Tongue (tissue), 3 donors: ENCODE measurements at places on chromosomes 12 and 14.

DNA sequence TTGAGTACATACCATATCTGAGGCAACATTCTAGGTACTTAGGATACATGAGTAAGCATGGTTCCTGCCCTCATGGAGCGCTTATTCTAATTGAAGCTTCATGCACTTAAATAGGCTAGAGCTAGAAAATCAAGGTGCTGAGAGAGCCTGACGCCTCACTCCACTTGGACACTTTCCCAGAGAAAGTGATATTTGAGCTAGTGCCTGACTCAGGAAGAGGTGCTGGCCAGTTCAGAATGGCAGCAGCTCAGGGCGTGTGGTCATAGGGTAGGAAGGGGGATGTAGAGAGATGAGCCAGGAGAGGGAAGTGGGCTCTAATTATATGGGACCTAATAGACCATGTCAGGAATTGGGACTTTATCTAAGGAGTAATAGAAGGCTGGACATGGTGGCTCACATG is 33.3 kb downstream of the TULP3 start:
- DNase-seq, result no peak

GRCh38 chr12:89568484-89568883 is 42.6 kb upstream of the POC1B start:
- no peak for DNase-seq

GRCh38 chr14:56963381-56963780 is 153.1 kb upstream of the OTX2 start:
- peak; percentile 16 for DNase-seq

- DNase-seq, result no peak
Observed at GRCh38 chr14:92510972-92511371, 2.6 kb upstream of the RIN3 start.

- no peak for DNase-seq
Observed at GRCh38 chr12:6494968-6495367, 1.1 kb downstream of the NCAPD2 start.

DNA sequence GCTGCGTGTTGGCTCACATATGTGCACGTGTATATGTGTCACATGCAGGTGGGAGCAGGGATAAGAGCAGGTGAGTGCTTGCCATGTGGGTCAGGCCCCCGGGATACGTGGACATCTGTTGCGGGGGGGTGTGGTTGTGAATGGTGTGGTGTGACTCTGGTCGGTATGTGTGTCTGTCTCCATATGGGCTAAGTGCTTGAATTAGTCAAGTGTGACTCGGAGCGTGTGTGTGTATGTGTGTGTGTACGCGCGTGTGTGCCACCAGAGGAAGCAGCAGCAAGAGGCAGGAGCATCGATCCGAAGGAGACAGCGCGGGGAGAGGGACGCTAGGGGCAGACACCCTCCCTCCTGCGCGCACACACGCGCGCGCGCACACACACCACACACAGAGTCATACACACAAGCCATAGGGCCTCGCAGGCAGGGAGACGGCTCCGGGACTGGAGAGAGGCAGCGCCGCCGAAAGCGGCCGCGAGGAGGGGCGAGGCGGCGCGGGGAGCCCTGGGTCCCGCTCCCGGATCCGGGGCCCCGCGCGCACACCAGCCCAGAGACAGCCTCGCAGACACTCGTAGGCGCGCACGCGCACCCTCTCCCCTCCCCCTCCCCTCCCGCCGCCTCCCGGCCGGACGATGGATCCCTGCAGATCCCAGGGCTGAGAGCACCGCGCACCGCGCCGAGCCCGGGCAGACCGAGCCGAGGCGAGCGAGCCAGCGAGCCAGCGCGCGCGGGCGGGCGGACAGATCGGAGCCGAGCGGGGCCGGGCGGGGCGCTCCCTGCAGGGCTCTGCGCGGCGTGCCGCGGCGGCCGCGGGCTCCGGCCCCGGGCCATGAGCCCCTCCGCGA is at the start of gene ASIC1:
TSS of gene ASIC1 (plus strand) at position 597 of the 842 bp plus-strand sequence. CDS start 1,171 bp downstream, outside the sequence.
- DNase-seq, result peak; percentile 81

DNA sequence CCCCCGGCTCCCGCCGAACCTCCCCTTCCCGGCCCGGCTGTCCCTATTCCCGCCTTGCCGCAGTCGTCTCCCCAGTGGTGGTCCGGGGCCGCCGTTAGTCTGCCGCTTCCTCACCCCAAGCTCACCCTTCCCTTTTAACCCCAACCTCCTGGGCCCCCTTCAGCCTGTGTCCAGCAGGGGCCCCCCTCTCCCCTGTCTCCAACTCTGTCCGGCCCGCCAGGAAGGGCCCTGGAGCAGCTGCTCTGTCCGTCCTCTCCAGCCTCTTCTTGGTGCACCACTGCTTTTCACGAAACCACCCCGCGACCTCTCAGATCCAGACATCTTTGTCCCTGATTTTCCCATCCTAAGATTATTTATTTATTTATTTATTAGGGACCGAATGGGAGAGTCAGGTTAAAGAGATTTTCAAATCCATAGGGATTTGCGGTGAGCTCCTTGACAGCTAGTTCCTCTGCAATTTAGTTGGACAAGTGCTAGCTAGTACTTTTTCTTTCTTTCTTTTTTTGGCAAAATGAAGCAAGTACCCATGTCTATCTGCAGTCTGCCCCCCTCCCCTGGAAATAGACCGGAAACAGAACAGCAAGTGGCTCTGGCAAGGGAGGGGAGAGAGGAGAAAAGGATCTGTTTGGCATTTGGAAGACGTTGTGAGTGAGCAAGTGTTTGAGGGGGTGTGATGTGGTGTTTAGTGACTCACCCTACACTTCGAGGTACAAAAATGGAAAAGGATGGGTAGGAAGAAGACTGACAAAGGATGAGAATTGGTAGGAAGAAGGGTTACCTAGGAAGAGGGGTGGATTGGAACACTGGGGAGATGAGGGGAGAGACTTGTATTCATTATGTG is 632 bp downstream of the UBR7 start:
- peak; percentile 78 for DNase-seq

DNA sequence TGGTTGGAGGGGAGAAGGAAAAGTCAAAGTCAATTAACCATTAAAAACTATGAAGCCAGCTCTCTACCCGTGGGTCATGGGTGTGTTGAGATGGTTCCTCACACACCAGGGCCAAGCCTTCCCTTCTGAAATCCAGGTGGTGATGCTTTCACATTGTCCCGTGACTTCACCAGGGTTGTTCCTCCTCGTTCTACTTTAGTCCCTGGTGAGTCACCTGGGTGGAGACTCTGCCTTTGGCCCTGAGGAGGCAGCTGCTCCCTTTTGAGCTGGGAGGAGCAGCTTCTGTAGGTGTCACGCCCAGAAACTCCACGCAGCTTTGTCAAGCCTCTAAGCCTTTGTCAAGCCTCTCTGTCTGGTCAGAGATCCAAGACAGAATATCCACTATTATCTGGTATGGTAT is 348.3 kb downstream of the BMP4 start:
- DNase-seq, result no peak

DNA sequence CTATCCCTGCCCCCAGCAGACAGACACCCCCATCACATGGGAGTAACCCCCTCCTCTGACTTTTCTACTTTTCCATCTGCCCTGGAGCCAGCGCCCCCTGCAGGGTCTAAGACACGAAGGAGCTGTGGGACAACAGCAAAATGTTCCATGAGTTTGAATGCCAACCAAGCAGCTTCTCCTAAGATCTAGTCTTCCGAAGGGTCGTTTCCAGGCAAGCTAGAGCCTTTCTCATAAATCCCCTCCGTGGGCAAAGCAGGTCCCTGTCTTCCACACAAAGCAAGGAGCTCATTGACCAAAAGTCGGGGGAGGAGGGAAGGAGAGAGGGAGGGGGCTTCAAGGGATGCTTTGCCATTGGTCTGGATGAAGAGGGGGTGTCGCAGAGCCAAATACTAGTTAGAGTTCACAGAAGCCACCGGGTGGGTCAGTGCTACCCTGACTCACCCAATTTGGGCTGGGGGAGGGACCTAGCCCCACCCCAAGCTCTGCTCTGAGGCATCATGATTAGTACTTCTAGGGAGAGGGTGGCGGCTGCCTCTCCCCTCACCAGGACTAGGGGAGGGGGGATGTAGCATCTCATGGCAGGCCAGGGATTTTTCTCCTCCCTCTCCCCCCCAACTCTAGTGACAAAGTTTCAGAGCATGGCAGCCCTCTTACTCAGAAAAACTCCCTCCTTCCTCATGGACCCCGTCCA is 1.6 kb downstream of the MSI1 start:
- no peak for DNase-seq

GRCh38 chr12:112148031-112148513 is 22.7 kb downstream of the TRAFD1 start:
- DNase-seq, result peak; percentile 26

DNA sequence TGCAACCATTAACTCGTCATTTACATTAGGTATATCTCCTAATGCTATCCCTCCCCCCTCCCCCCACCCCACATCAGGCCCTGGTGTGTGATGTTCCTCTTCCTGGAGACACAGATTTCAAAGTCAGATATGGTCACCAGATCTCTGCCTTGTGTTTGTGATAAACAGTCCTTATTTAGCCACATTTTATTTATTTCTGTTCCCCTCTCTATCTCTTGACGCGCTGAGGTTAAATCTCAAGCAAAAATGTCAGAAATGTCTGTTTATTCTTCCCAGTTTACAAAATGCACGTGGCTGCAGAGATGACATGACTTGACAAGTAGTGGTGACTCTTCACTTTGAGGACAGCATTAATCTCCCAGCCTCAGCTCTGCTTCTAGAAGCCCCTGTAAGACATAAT is 11.5 kb upstream of the RASSF3 start:
- DNase-seq, result no peak

- no peak for DNase-seq
Observed at GRCh38 chr12:111344254-111344875, 24.5 kb downstream of the PHETA1 start.

DNA sequence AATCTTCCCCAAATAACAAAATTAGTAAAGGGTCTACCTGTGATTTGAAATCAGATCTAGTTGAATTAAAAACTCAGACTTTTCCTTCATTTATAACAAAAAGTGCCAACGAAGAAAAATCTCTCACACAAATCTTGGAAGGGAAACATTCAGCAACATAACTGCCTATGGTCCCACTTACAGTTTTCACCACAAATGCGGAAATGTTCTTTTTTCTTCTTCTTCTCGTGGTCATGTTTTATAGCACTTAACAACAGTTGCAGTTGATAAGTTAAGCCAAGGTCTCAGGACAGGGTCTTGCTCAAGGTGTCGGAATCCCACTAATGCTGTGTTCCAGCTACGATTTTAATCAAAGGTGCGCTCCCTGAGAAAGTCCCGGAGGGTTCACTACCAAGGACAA is 10.1 kb downstream of the RNASE6 start:
- DNase-seq, result no peak

- DNase-seq, result no peak
Observed at GRCh38 chr12:77044721-77045120, 20.6 kb downstream of the E2F7 start.

DNA sequence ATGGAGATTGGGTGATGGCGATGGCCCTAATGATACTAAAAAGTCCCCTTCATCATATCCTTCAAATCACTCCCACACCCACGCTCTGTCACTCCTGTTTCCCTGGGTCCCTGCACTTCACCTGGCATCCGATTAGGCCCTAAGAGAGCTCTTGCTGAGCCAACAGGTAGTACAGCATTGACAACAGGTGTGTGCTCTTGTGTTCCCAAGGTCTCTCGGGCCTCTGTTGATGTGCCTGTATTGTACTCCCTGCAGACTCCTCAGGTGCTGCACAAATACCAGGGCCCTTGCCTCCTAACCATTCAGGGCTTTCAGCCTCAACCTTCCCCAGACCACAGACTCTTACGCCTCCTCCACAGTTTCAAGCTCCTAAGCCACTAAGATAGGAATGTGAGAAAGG is 25.8 kb upstream of the VDR start:
- no peak for DNase-seq

- DNase-seq, result no peak
Observed at GRCh38 chr12:131709226-131709625, 1.7 kb upstream of the SFSWAP start.

DNA sequence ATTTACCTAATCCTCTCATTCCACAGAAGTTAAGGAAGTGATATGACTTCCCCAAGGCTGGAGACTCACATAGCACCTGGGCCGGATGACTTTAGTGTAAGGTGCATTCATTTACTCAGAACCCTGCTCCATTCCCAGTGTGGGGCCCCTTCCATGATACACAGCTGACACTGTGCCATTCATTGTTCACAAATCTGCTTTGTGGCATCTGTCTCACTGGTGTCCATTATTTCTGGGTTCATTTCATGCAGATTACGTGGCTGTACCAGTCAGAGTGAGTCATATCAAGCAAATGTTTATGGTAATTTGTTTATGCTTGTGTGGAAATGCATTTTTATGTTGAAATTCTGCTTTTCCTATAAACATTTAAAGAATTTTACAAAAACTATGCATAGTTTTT is 5.2 kb downstream of the ANO4 start:
- DNase-seq, result no peak

DNA sequence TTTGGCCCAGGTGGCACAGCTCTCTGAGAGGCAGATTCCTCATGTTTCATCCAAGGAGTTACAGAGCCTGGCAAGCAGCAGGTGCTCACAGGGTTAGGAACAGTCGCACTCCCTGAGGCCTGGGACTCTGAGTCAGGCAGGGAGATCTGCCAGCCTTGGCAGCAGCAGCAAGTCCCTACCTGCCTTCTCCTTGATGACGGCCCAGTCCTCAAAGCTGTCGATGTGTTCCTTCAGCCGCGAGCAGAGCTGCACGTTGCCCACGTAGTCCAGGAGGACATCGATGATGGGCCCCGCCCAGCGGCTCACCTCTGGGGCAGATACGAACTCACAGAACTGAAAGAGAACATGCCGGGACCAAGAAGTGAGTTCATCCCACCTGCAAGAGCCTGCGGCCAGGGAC is 10.4 kb downstream of the FAM181A start:
- DNase-seq, result peak; percentile 54

GRCh38 chr14:103846543-103847450 is 578 bp downstream of the PPP1R13B start:
- DNase-seq, result no peak

- peak; percentile 37 for DNase-seq
Observed at GRCh38 chr14:60309867-60310552, 61.0 kb downstream of the PPM1A start.

DNA sequence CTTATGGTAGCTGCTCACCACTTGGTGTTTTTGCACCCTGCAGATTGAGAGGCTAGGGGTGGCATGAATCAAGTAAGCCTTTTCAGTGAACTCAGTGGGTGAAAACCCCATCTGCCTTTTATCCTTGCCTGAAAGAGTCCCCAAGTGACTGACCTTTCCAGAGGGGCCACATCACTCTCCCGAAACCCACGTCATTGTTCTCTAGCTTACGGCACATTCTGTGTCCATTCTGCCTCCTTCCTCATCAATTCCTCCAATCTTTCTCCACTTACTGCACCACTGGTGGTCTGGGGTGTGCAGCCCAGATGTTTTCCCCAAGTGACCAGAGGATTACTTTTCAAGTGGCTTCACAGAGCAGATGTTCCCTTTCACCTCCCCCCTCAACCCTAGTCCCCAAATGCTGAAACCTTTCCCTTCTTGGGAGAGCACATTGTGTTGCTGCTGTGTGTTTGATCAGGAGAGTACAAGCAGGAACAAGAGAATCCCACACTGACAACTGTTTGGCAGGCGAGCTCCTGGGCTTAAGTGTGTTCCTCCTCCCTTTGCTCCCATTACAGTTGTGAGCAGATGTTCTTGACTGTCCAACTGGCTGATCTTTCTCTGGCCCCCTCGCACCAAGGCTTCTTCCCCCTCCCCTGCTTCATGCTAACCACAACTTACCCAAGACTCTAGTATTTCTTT is 138.0 kb upstream of the IGF1 start:
- peak; percentile 88 for DNase-seq

GRCh38 chr12:121248622-121249021 is 38.7 kb downstream of the P2RX4 start:
- DNase-seq, result no peak

- DNase-seq, result no peak
Observed at GRCh38 chr12:89461190-89461589, 63.4 kb downstream of the GALNT4 start.
